ENCODE measurements at places on chromosomes 4 and X.

DNA sequence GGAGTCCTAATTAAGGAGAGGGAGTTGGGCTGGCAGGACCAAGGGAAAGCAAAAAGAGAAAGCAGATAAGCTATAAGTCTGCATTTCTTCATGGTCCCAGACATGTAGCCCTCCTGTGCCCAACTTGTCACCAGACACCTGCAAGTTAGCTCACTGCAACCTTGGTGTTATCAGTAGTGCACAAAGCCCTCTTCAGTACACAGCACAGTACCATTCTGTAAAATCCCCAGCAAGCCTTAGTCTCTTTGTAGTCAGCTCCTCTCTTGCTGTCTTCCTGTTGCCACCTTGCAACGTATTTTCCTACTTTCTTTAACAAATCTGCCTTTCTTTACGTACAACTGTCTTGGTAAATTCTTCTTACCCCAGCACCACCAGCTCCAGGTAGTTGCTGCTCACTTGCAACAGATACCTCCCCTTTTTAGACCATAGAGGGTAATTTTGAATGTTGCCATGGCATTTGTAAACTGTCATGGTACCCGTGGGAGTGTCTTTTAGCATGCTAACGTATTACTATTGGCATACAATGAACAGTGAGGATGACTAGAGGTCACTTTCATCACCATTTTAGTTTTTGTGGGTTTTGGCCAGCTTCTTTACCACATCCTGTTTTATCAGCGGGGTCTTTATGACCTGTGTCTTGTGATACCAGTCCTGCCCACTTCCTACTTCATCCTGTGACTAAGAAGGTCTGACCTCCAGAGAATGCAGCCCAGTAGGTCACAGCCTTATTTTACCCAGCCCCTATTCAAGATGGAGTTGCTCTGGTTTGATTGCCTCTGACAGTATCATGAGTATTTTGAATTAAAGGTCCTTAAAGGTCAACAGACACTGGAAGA lies 28.3 kb upstream of the AP1S2 start:
- DNase-seq, result no peak

DNA sequence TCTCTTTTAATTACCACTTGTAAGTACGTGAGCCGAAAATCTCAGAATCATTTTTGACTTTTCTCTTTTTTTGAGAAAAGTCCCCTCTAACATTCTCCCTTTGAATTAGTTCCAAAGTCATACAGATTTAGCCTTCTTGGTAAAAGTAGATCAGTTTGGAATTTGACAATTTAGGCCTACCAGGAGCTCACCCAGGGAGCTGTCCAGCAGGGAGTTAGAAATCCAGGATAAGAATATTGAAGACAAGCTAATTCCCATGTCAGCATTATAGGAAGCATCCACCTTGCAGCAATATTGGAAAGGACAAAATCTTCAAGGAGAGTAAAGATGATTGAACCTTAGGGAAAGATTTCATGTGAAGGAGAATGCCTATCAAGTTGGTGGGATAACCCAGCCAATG lies 352.2 kb upstream of the CPEB2 start:
- DNase-seq, result no peak

- DNase-seq, result no peak
Observed at GRCh38 chr4:1339489-1339888, 7.5 kb upstream of the UVSSA start.

GRCh38 chrX:45850775-45851433 lies 650.2 kb upstream of the DIPK2B start:
- no peak for DNase-seq

- no peak for DNase-seq
Observed at GRCh38 chr4:118957722-118958445, 69.2 kb downstream of the SYNPO2 start.

DNA sequence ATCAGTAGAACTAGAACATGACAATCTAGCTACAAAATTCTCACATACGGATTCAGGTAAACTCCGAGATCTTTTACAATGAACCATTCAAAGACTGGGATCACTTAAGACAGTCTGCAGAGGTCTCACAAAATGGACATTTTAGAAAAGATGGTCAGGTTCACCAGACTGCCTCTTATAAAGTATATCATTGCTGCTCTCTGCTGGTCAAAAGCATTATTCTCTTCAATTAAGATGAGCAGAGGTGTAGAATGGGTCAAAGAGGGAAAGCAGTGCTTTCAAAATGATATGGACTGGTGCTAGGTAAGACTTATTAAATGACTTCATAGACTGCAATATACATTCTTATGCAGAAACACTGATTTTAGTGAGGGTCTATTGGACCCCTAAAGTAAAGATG lies 434.7 kb downstream of the PACRGL start:
- no peak for DNase-seq

DNA sequence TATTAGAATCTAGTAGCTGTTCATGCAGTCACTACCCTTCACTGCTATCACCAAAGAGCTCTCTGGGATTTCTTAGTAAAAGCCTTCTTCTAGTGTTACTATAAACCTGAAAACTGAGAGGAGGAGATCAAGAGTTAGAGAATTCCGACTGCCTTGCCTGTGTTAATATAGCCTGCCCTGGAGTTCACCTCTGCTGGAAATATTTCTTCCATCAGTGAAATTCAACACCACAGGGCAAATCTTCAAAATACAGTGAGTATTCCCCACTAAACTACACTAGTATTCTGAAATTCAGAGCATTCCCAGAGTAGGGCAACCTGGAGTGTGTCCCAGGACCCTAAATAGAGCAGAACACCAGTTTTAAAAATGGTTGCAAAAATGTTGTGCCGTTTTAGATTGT lies 301.1 kb downstream of the ARHGAP24 start:
- no peak for DNase-seq

DNA sequence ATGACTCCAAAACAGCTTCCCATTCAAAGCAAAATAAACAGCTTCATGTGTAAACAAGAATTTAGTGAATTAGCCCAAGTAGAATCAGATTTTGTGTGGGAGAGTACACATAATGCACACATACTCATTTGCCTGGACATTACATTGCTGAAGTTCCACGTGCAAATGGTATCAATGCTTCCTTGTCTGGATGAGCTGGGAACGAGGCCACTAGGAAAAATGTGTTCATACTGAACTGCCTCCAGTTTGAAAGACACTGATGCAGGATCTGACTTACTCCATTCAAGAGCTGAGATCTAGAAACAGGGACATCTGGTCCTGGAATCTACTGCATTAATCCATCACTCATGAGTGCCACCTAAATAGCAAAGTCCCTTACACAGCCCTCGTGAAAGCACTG lies 228.0 kb downstream of the APBB2 start:
- DNase-seq, result no peak

- no peak for DNase-seq
Observed at GRCh38 chr4:89653012-89653411, 183.9 kb downstream of the SNCA start.

DNA sequence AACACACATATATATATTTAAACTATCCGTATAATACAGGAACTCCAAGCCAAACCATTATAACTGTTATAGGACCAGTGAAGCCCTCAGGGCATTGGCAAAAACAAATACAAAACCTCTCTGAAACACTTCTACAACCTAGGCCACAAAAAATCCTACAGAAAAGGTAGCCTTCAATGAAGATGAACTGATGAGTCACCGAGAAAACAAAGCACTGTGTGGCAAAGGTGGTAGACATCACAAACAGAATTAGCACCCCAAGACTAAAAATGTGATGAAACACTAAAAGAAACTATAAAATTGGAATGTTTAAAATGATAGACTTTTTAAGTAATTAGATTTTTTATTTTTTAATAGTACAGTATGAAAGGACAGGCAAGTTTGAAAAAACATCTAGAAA lies 5.5 kb upstream of the HSPA4L start:
- no peak for DNase-seq

DNA sequence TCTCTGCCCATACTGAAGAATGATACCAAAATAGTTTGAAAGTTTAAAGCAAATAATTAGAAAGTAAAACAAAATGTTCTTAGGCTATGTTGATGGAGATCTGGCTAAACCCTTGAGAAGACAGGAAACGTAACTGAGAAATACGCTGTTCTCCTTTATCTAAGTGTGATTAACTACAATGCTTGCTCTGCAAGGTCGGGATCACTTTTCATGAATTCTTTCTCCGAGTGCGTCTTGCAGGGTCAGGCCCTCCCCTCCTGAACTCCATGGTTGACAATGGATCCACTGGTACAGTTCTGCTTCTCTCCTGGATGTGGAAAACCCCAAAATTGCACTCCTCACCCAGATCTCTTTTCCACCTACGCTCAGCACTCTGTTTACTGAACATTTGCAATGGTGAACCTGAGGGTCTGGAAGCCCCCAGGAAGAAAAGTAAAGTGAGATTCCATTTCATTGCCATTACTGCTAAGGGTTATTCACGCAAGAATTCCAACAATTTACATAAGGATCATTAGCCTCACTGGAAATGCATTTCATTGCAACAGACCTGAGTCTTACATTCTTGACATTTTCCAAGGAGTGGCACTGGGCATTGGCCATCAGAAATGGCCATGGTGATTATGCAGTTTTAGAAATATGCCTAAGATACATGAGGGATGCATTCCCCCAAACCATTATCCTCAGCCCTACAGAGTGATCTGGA lies 24.6 kb upstream of the WWC2 start:
- no peak for DNase-seq

- no peak for DNase-seq
Observed at GRCh38 chrX:38357747-38358673, 5.6 kb downstream of the OTC start.

- no peak for DNase-seq
Observed at GRCh38 chr4:67393699-67394281, 151.5 kb downstream of the CENPC start.

DNA sequence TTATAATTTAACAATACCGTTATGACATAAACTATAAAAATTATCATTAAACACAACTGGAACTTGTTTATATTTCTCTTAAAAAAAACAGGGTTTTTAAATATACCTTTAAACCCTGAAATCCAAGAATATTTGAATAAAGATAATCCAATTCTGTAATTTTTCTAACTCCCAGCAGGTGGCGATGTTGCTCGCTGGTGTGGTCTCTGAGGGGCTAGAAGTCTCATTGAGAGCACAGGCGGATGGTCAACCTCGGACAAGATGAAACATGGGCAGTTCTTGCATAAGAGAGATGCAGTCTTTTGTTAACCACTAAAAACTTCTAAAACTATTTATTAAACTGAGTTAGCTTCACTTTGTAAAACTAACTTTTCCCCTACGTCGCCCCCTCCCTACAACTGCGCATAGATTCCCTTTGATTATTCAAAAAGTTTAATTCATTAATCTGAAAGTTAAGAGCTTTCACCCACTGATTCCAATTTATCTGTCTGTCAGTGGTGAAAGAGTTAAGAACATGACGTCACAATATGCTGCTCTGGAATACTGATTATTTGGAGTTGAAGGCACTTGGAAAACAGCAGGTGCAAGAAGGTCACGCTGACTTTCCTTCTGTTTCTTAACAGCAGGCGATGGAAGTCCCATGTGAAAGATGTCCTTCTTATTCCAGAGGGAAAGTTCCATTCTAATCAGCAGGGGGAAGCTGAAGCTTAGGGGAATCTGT lies 29.5 kb downstream of the DMP1 start:
- DNase-seq, result no peak

DNA sequence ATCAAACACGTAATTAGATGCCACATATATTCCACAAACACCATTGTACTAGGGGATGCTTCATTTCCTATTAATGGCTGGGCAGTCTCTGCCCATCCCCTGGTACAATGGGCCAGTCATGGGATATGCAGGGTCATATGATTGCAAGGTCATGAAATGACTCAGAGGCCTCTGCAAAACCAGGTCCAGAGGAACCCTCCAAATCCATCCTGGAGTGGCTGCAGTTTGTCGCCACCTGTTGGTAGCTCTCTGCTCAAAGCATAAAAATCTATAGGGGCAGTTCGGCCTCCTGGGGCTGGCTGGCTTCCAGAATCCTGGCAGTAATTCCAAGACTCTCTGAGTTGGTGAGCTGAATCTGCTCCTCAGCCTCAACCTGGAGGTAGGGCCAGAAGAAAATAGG lies 22.9 kb upstream of the PUDP start:
- DNase-seq, result no peak

GRCh38 chr4:8348071-8348470 lies 78.5 kb downstream of the HTRA3 start:
- DNase-seq, result no peak

- no peak for DNase-seq
Observed at GRCh38 chrX:41338436-41338835, 4.5 kb downstream of the DDX3X start.

- no peak for DNase-seq
Observed at GRCh38 chr4:56475917-56476316, 8.5 kb downstream of the SRP72 start.

GRCh38 chr4:21136051-21136630 lies 435.9 kb downstream of the PACRGL start:
- DNase-seq, result no peak

DNA sequence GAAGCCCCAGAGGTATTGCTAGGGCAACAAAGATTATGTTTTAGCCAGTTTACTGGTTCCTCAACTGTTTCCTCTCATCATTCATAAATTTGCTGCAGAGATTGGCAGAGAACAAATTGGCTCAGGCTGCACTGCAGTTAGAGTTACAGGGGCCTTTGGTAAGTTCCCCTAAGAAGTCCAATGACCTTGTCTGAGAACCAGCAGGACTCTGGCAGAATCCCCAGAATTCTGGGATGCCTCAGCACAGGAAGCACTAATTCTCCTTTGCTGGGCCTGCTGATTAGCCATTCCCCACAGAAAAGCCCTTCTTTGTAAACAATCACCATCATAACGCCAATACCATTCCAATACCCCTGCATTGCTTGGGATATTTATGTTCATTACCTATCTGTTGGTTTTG lies 151.3 kb downstream of the USP46 start:
- no peak for DNase-seq

DNA sequence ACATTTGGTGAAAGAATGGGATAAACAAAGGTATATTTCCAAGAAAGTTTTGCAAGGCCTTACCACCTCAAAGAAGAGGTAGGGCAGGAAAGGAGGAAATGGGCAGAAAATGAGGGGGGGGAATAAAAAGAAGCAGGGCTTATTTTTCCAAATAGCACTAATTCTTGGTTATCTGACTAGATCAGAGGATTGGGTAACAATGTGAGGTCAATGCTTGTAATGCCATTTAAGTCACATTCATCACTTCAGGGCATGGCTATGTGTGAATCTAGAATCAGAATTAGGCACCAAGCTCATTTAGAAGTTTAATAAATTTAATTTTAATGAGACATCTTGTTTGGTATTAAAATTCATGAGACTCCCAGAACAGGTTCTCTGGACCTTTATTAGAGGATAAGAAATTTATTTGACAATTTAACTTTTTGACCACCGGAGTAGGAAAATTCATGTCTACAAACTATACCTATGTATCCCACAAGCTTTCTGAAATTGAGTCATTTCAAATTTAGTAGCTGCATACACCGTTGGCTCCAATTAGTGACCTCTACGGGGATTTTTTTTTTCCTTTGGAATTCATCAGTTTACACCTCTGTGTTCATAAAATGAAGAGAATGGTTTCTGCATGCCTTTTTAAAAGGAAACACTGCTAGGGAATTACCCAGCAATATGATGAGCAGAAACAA lies 1.4 kb upstream of the STS start:
- no peak for DNase-seq

DNA sequence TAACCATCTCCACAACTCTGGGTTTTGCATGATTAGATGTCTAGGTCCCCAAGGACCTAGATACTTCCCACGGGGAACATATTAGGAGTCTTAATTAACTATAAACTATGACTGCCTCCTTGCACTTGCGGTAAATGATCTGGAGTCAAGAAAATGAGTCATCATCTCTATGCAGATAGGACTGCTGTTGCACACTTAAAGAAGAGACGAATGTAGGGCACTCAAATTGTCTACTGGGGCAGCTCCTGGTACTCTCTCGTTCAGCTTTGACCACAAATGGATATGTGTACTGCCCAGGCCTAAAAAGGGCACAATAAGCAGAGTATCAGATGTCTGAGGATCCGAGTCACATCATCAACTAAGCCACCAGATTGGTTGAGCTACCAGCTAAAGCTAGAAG lies 1783.4 kb upstream of the AGA start:
- no peak for DNase-seq
